Activated CD4-positive, alpha-beta memory T cell treated with anti-CD3 and anti-CD28 coated beads, Interleukin-2, amount 10 ng/mL, durations not matched to agents 7 days and 5 days (primary cell): ENCODE measurements at places on chromosomes 2 and 18.

- no peak for DNase-seq
Measured at GRCh38 chr2:25358836-25359235, 17.1 kb upstream of the DNMT3A start.

DNA sequence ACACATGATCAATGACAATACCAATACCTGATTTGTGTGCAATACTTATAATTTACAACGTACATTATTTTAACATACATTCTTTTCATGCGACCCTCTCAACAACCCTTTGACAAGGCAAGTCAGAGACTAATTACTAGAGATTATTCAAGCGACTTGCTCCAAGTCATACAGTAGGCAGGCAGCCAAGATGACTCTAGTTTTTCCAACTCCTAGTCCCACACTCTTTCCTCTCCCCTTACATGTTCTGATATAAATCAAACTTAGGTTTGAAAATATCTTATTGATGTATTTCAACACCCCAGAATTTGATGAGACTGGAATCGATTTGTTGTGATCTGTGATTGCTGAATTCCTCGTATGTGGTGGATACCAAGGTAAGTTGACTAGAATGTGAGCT, 8.0 kb upstream of the CYP27C1 start:
- DNase-seq: no peak

- no peak for DNase-seq
Measured at GRCh38 chr2:11203480-11203879, 48.2 kb downstream of the SLC66A3 start.

GRCh38 chr2:191927991-191928390, 81.1 kb upstream of the CAVIN2 start:
- DNase-seq: no peak

DNA sequence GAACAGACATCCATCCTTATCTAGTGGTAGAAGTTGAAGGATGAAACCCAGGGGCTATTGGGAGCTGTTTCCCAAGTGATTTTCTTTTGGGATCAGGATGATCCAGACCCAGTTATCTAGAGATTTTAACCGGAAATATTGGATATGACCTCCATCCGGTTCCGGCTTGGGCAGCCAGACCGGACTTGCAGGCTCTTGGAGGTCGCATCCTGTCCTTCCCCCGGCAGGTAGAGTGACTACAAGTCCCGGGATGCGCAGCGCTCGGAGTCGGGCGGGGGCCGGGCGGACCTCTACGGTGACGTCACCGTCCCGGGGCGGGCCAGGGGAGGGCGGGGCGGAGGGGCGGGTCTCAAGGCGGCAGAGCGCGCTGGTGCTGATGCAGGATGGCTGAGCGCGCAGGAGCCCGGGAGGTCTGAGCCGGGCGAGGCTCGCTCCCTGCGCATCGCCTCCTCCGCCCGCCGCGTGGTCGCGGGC, at the start of gene KIF5C:
Gene KIF5C, plus strand, starts transcription at position 360 of the 474 bp plus-strand sequence. CDS start 391 bp downstream, outside the sequence.
- DNase-seq: peak; percentile 92

DNA sequence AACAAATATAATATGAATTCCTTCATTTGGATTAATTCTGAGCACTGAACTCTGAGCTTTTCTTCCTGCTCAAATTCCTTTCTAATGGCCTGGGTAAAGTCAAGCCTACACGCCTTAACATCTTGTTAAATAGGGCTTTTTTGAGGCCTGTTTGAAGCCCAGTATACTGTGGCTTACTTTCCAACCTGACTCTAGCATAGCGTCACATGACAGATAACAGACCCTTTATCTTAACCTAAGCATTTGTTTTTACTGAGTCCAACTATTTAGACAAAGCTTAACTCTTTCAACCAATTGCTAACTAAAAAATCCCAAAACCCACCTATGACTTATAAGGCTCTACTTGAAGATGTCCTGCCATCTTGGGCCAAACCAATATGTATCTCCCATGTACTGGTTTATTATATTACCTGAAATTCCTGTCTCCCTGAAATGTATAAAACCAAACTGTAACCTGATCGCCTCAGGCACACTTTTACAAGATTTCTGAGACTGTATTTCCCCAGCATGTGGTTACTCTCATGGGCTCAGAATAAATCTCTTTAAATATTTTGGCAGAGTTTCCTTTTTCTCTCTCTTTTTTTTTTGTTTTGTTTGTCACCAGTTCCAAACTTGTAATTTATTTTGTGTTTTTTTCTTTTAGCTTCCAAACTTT, 271.1 kb upstream of the VWC2L start:
- no peak for DNase-seq

GRCh38 chr2:234288974-234289455, 207.9 kb downstream of the ARL4C start:
- DNase-seq: peak; percentile 83

DNA sequence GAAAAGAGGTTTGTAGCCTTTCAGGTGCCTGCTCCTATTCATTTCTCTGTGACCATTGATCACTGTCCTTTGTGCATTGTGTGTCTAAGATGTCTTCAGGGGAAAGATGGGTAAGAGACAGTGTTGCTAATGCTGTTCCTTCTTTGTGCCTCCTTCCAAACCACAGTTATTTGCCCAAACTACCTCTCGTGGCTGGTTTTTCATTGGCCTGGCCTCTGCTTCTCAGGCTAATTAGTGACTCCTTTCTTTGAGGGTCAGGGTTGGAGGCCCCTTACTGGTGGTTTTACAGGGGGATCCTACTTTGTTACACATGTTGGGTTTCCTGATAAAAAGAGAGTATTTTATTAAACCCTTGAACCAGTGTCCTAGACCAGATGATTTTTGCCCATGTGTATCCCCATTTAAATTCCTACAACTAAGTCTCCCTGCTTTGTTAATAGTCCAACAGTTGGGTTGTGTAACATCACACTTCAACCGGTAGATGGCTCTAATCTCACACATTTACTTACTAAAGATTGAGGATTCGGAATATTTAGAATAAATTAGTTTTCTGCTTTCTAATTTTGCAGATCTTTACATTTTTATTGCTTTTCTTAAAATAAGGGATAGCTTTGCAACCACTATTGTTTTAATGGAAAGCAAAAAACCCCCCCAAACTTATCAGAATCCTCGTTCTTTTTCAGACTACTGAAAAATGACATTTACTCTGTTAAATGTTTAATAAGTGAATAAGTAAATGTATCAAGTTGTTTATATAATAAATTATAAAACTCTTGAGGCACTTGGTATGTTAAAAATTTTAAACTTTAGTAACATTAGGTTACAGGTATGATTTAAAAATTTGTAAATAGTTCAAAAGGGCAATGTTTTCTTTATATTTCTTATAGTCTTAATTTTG, 2.4 kb downstream of the MARS2 start:
- DNase-seq: no peak

DNA sequence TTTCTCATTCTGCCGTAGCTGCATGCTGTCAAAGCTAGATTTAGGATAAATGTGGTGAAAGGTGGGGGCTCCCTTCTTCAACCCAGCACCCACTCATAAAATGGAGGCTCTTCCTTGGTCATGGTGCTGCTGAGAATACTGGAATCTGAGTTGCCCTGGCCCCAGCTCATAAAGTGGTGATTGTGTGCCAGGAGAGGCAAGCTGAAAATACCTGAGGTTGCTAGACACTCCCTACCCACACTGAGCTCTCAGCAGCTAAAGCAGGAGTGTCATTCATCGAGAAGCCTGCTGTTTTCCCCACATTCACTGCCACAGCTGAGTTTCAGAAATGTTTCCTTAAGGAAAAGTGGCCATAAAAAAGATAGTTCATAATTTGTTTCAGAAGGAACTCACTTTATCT, 297.1 kb upstream of the RBMS1 start:
- DNase-seq: no peak

DNA sequence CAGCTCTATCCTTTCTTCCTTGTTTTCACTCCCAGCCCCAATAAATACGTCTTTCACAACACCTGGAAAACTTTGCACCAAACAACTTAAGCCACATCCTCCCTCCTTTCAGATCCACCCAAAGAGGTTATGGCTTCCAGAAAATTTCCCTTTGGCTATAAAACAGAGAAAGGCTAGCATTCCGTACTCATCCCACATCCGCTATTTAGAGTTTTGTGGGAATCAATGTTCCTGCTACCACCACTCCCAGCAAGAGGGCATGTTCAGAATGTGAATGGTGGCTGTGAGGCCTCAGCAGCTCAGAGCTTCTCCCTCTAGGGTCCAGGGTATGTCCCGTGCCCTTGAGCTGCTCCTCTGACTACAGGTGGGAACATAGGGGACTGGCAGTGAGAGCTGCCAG, 214.6 kb downstream of the NCK2 start:
- no peak for DNase-seq

GRCh38 chr2:660586-661359, 16.4 kb downstream of the TMEM18 start:
- DNase-seq: no peak

GRCh38 chr18:48165111-48165866, 234.8 kb upstream of the SMAD2 start:
- no peak for DNase-seq

DNA sequence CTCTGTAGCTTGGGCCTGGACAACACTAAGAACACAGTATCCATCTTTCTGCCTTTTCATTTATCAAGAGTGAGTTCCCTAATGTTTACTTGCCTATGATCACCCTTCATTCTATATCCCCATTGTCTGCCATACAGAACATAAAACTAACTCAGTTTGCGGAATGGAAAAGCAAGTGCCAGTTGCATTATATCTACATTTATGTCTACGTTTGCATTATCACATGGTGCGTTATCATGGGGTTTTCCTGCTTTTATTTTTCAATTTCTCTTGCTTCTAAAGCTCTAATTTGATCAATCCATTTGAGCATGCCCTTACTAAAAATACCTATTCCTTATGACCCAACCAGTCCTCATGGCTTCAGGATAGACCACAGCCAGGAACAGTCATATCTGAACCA, 421.6 kb upstream of the VWC2L start:
- no peak for DNase-seq

DNA sequence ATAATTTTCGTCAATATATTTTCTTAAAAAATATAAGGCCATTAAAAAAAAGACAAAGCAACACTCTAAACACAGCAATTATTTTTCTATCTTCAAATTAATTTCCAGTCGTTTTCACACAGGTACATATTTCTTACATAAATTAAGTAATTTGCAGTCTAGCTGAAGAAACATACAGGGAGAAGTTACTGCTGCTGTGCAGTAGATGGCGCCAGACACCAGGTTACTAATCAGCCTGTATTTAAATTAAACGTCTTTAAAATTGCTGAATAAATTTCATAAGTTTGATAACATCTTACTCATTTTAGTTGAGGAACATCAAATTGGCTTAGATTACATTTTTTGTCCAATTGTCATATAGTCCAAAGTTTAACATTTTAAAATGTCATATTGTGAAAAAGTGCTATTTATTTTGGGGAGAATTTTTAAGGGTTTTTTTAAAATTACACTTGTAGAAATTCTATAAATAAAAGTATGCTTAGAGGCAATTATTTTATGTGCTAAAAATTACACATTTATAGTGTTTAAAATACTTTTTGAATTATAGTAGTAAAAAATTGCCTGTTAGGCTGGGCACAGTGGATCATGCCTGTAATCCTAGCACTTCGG, 88.4 kb downstream of the PMAIP1 start:
- DNase-seq: peak; percentile 55

DNA sequence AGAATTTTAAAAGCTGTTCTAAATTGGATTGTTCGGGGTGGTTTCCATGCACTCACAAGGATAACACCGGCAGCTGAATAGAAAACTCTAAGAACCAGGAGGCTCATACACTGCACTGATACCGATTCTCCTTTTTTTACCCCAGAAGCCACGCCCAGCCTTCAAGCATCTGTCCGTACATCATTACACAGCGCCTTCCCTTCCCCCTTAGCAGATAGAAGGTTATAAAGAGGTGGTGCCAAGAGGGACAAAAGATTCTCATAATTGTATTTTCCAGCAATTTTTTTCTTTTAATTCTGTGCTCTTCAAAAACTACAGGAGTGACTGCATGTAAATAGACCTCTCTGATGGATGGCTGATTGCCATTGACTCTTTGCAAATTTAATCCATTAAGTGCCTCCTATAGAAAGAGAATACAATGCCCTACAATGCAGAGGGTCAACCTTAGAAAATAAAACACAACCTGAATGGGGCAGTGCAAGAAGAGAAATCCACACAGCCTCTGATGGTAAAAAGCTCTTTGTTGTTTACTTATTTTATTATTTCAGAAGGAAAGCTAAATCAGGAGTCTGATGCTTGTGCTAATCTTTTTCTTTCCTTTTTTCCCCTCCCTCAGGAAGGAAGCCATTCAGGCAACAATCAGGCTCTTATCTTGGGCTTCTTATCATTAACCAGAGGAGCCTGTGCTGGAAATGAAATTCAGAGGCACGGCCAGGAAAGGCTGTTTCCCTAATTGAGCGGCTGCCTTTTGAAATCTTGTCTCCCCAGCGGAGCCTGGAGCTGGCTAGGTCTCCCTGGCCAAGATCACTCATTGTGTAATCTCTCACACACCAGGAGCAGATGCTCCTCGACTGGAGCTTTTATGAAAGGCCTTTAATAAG, 198.9 kb upstream of the NABP1 start:
- no peak for DNase-seq

DNA sequence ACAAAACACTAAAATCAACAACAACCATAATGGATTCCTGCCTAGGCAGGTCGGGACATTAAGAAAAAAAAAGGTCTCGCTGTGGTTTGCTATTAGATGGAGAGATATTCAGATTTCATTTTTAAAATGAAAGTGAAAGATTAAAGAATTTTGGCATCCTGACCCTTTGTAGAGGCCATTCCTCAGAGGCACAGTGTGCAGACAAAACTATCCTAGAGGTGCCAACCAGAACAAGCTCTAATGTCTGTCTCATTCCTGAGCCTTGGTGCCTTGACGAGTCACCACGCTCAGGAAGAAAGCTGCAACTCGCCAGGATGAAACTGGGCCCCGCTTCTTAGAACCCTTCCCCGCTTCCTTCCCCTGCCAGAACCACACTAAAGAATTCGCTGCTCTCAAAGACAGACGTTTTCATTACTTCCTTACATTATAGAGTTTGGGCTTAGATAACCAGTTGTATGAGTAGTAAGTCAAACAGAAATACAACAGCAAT, 156.0 kb downstream of the TGIF1 start:
- peak; percentile 56 for DNase-seq

- DNase-seq: no peak
Measured at GRCh38 chr2:24343225-24343882, 17.0 kb downstream of the ITSN2 start.

DNA sequence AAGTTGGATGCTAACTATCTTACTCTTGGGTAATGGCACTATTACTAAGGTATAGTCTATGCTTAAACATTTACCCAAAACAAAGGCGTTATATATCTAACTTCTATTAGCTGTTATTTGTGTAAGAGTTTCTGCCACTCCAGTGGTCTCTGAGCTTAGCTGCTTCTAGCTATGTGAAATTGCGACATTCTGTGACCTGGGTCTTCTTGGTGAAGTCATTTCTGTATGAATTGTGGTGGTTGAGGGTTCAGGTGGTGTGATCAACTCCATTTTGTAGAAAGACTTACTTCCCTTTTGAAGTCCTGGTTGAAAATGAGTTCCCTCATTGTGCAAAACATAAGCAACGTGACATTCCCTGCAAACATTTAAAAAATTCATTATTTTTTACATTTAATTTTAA, 221.6 kb downstream of the PIK3C3 start:
- no peak for DNase-seq

- no peak for DNase-seq
Measured at GRCh38 chr2:112239862-112240261, 15.0 kb downstream of the ZC3H8 start.
